Globus pallidus (tissue), 1 donor: ENCODE measurements at places on chromosomes 5 and 9.

DNA sequence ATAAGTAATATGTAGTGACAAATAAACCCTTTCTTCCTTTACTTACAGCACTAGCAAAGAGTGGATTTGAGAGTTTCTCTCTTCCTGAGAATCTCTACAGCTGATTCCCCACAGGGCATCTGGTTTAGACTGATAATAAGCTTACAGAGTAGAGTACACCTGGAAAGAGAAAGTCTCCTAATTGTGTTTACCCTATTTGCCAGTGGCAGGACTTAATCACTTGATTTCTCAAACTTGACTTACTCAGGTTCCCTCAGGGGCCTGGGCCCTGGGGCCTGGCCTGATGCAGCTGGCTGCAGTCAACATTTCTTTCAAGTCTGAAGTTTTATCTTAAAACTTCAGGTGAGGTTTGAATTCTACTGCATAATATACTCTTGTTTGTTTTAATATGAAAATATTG lies 38.0 kb upstream of the UBTD2 start:
- DNase-seq: no peak

DNA sequence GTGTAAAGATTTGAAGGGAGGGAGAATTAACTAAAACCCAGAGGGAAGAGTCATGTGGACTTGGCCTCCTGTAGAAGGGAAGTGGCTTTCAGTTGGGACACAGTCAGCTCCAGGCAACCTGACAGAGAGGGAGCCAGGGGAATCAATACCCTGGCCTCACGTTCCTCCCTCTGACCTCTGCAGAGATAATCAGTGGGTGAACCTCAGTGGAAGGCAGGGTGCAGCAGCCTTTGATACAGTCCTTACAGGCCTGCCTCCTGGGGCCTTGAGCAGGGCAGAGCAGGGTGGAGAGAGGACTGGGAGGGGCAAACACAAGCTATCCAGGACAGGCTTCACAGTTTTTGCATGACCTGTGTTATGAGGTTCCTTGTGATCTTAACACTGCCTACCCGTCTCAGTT lies 61.9 kb upstream of the GPBP1 start:
- DNase-seq: no peak

DNA sequence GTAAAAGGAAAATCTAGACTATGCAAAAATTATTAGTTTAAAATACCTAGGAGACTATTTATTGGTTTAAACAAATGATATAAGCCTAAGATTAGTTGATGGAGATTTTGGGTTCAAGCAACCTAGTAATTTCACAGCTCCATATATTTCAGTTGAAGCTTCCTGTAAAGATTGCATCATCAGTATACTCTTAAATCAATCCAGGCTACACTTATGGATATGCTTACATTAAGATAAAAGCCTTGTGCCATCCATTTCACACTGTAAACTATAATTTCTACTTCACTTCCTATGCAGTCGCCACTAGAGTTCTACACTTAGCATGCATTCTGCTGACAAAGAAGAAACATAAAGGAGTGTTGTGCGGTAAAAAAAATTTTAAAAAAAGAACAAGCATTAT lies 7.3 kb upstream of the LIX1 start:
- DNase-seq: no peak

- no peak for DNase-seq
Measured at GRCh38 chr5:18202164-18202563, 567.9 kb downstream of the TAF11L14 start.

DNA sequence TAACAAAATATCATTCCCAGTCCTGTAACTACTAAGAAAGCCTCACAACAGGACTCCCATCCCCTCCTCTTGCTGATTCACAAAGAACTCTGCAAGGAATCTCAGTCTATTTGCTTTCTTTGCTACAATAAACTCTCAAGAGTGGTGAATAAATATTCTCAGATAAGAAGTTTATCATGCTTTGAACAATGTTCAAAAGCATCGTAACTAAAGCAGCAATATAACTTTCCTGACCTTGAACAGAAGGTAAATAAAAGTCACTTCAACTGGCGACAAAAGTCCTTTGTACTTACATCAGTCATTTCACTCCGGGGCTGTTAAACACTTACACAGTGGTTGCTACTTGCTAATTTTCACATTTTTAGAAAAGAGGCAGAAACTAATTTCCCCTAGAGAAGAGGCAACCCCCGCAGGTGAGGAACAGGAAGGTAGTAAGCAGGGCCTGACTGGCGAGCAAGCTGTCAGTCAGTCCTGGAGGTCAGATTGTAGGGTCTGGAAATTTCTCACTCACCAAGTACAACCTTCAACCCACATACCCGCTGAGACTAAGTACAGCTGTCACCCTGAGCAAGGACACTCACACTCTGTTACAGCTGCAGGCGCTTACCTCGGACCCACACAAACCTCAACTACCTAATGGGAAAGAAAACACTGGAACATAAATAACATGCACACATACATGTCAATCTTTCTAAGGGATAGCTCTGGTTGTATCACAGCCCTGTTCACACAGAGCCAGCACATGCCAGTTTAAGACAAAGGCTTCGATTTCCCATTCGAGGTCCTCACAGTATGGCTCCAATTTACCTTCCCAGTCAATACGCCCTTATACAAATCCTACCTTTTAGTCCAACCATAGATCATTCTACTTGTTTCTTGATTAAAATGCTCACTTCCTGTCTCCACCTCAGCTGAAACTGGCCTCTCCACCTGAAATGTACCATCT lies 104.6 kb upstream of the RETREG1 start:
- DNase-seq: no peak

- no peak for DNase-seq
Measured at GRCh38 chr5:143262393-143263174, 140.9 kb downstream of the NR3C1 start.
